ENCODE measurements at places on chromosomes 5 and 9.

GRCh38 chr5:83219495-83219894 is 142.1 kb downstream of the XRCC4 start:
- DNase-seq: no peak

DNA sequence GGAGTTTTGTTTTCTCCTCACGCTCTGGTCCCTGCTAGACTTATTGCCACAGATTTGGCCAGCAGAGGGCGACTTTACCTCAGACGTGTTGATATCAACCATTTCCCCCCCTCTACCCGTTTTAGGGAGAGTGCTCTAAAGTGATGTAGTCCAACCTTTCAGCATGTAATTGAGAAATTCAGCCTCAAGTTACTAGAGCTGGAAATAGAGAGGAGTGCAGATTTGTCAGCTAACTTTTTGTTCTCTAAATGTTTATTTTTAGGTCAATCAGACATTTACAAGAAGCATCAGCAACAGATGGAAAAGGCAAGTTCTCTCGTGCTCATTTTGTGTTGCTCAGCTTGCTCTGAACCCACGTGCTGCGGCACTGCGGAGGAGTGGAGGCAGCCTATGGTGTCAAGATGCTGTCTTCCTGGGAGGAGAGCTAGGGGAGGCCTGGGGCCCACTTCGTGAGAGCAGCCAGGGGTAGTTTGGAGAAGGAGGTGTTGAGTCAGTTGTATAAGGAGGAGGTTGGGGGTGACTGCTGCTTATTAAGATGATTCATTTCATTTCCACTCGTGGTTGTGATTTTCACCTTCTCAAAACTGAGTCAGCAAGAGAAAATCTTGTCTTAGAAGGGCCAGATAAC is 53.6 kb downstream of the GPR107 start:
- peak; percentile 79 for DNase-seq

- DNase-seq: peak; percentile 51
Measured at GRCh38 chr5:93915142-93915553, 173.7 kb upstream of the POU5F2 start.

- DNase-seq: no peak
Measured at GRCh38 chr9:81664638-81665222, 24.6 kb downstream of the TLE1 start.

- no peak for DNase-seq
Measured at GRCh38 chr5:142250119-142250518, 74.7 kb downstream of the SPRY4 start.

DNA sequence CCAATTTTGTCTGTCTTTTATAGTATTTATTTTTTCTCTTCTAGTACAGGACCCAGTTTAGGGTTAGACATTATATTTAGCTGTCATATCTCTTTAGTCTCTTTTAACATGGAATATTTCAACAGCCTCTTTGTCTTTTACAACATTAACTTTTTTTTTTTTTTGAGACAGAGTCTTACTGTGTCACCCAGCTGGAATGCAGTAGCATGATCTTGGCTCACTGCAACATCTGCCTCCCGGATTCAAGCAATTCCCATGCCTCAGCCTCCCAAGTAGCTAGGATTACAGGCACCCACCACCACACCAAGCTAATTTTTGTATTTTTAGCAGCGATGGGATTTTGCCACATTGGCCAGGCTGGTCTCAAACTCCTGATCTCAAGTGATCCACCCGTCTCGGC is 90.1 kb downstream of the ADAMTS6 start:
- no peak for DNase-seq

DNA sequence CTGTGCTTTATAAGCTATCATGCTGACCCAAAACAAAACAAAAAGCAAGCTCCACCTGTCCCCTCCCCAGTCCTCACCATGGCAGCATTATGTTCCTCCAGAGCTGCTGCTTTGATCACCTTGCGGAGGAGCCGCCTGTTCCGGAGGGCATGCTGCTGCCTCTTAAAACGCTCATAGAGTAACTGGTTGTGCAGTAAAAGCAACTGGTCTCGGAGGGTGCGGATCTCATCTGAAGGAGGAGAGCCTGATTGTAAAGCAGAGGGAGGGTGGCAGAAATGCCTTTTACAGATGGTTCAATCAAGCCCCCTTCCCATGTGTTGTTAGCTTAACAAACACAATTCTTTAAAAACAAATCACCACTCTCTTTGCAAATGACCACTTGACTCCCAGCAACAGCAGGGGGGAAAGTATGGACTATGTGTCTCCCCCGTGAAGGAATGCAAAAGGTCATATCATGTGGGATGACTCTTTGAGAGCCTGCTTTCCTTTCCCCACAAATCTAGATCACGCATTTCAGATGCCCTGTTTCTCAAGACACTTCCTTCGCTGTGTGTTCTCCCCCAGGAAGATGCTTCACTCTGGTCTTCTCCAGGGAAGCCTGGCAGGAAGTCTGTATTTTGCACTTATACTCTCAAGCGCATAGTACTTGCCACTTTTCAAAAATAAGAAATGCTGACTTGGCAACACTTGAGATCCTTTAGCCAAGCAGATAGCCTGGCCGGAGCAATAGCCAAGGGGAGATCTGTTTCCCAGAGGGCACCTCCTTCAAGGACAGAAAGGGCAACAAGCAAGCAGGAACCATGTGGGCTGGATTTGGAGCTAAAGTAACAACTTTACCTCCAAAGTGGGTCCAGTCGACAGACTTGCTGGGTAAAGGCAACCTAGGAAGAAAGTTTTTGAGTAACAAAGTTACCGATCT is 25.1 kb downstream of the SPACA9 start:
- no peak for DNase-seq

- DNase-seq: peak; percentile 54
Measured at GRCh38 chr5:80711938-80712337, 57.2 kb upstream of the DHFR start.

DNA sequence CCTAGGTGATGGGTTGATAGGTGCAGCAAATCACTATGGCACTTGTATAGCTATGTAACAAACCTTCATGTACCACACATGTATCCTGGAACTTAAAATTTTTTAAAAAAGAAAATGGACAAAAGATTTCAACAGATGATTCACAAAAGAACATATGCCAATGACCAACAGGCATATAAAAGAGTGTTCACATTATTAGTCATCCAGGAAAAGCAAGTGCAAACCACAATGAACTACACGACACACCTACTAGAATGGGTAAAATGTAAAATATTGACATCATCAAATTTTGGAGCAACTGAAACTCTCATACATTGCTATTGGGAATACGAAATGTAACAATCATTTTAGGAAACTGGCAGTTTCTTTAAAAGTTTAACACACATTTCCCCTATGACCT is 109.9 kb downstream of the YIPF5 start:
- DNase-seq: no peak

DNA sequence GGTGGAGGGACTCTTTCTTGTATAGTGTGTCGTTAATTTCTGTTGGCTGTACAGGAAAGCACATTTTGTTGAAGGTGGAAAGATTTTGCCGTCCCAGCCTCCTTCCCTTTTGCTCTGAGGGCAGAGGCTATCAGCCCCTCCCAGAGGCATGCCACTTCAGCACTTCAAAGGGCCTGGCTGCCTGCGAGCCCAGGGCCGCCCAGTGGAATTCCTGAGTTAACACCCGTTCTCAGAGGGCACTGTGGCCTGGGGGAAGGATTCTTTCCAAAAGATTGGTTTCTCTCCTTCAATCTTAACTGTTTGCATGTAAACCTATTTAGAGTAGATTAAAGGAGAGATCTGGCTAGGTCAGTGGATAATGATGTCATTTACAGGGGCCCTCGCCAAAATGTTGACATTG is 238.6 kb downstream of the FANCC start:
- DNase-seq: no peak

- DNase-seq: peak; percentile 52
Measured at GRCh38 chr5:124718380-124718789, 28.1 kb downstream of the ZNF608 start.

DNA sequence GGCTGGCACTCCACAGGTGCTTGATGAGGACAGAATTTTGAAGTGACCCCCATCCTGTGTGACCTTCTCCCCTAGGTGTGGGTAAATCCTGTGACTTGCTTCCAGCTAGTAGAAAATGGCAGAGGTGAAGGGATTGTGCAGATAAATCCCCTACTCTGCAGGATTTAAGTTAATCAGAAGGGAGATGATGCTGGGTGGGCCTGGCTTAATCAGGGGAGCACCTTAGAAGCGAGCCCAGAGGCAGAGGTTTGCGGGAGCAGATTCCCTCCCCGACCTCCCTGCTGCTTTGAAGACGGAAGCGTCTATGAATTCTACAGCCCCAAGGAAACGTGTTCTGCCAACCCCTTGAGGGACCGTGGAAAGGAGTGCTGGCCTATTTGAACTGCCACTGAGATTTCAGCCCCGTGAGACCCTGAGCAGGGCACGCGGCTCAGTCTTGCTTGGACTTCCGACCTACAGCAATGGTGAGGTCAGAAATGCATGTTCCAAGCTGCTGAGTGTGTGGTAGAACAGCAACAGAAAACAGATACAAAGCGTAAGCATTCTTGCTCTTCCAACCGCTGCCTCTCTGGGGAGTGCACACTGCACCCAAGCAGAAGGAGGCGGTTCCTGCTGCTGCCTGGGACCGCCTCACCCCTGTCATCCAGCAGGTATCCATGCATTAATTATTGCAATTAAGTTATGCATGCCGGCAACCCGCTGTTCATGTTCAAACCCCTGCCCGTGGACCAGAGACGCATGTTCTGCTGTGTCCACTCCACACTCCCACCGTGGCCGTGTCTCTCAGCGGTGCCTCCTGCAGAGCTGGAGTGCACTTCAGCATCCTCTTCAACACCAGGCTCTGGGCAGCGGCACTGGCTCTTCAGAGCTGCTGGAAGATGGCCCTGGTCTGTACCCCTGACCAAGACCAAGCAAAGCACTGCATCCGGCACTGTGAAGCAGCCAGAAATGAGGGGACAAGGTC is 54.6 kb upstream of the RXRA start:
- no peak for DNase-seq

- no peak for DNase-seq
Measured at GRCh38 chr9:136132512-136133050, 13.9 kb upstream of the TMEM250 start.

Measured in NCI-H1694 (cell line).